GM23248 (cell line): ENCODE measurements at places on chromosomes 1 and 21. TPM values are rescaled to one million over a fixed set of nuclear protein-coding genes. Genes with fewer than 3 reads are reported as not detected.

DNA sequence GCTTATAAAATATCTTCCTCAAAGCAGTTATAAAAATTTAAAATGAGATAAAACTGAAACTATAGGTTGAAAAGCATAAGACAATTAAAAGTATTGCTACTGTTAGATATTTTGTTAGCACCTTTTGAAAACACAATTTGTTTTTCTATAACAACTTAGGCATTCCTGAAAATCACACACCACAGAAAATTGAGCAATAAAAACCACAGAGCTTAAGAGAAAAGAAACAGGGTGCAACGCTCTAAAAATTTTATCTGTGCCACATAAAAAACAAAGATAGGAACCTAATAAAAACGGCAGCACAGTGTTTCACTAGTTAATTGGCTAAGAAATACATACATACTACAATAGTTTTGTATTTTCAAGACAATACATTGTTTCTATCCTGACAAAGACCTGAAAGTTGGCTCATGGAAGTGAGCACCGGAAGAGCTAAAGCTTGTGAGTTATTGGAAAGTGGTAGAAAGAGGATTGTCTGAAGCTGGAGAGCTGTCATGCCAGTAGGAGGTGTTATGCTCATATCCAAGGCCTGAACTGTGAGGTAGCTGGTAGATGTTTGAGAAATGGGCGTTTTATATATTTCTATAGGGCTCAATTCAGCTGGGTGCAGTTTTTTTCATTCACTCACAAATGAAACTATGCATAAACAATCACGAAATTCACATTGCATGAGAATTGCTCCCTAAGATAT, 45.8 kb downstream of the RGS7 start:
- peak; percentile 2 for DNase-seq

DNA sequence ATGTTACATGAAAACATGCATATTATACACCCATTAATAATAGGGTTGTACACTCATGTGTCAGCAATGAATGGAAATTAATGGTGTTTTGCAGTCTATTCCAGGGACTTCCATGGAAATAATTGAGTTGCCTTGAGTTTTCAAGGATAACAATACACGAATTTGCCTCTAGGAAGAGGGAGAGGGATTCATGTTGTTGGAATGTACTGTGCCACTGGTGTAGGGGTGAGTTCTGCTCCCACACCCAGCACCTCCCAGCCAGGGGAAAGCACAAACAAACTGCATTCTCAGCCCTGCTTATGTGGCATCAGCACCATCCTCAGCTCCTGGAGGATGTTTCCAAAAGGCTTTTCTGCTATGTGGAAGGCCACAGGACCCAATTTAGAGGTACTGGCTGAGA, 57.8 kb downstream of the BCAR3 start:
- DNase-seq: peak; percentile 90

The LRRC7 gene
- total RNA-seq: not detected in 2 replicates

The AJAP1 gene
- total RNA-seq: under 0.01 and 0.86 TPM in 2 replicates
